ENCODE measurements at places on chromosomes 16 and 17. TPM values are rescaled to one million over a fixed set of nuclear protein-coding genes. Genes with fewer than 3 reads are reported as not detected.

- no peak for DNase-seq
Observed at GRCh38 chr17:49239963-49240362, 9.4 kb upstream of the PHOSPHO1 start.

DNA sequence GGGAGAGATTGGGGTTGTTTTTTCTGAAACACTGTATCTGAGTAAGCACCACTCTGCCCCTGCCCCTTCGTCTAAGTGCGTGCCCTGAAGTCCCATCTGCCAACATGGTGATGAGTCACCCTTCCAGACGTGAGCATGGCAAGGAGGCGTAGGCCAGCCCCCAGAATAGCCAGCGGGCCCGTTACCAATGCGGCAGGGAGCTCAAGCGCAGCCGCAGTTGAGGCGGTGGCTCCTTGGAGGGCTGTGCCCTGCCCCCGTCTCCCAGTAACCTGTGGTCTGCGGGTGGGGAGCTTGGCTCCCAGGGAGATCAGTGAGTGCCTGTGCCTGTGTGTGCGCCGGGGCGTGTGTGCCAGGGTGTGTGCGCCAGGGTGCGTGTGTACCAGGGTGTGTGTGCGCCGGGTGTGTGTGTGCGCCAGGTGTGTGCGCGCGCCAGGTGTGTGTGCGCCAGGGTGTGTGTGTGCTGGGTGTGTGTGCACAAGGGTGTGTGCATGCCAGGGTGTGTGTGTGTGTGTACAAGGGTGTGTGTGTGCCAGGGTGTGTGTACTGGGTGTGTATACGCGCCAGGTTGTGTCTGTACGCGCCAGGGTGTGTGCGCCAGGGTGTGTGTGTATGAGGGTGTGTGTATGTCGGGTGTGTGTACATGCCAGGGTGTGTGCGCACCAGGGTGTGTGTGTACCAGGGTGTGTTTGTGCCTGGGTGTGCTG is 98.6 kb upstream of the CHMP6 start:
- DNase-seq = no peak

- DNase-seq = no peak
Observed at GRCh38 chr16:87255866-87256265, 61.3 kb downstream of the C16orf95 start.

- DNase-seq = no peak
Observed at GRCh38 chr17:15145621-15146020, 119.5 kb downstream of the PMP22 start.

DNA sequence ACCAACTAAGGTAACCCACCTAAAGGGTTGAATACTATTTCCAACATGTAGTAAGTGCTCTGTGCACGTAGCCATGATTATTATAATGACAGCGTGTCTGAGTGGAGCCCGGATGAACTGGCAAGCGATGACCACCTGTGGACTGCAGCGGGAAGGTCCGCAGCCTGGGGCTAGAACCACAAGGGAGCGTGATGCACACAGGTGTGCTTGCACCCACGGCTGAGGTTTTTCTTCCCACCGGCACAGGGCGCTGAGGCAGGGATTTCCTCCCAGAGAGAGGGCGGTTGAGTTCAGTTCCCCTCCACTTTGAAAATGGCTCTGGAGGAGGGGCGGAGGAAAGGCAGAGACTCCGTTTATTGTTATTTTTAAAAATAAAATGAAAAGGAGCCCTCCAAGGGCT is 221.7 kb upstream of the HSBP1 start:
- no peak for DNase-seq

DNA sequence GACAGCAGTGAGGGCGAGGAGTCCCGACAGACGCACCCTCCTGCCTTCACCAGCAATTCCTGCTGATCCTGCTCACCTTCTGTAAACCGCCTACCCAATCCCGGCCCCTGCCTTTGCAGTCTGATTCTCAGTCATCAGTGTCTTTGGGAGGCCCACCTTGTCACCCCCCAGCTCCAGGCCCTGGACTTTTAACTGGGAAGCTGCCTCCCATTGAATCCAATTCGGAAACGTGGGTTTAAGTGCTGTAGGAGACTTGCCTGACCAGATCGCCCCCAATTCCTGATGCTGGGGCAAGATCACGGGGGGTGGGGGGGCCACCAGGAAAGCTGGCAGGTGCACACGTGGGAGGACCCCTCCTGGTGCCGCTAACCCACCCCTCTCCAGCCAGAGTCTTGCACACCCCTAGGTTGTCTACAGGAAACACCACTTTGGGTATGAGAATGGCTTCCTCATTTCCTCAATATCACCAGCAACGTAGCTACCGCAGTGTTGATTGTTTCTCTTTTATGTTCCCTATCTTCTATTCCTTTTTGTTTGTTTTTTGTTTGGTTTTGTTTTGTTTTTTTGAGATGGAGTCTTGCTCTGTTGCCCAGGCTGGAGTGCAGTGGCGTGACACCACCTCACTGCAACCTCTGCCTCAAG is 46.6 kb upstream of the CMIP start:
- no peak for DNase-seq

GRCh38 chr17:67136191-67137025 is 92.1 kb downstream of the CACNG1 start:
- no peak for DNase-seq

DNA sequence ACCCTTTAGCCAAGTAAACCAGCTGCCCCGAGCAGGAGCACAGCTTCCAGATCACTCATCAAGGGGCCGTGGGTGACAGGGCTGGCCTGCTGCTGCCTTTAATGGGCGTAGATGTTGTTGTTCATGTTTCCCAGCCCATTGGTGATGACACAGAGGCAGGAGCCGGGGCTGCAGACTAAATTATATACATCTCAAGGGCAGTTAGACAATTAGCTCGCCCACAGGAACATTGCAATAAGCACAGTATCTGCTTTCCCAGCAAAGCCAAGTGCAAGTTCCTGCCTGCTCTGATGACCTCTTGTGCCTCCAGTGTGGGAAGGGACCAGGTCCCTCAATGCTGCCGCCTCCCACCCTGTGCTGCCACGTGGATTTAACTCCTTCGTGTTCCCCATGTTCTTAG is 485.8 kb downstream of the MAF start:
- DNase-seq = no peak

DNA sequence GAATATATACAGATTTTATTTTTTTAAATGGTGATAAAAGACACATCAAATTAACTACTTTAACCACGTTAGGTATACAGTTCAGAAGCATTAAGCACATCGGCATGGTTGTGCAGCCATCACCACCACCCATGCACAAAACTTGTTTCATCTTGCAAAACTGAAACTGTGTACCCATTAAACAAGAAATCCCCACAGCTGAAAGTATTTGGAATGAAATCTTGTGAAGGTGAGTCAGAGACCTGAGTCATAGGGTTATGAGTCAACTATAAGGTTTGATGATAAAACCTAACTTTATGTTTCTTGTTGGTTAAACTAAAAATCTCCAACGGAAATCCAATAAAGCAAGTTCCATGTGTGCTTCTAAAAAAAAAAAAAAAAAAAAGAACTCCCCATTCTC is 561.6 kb upstream of the PSMD7 start:
- no peak for DNase-seq

GRCh38 chr16:57544124-57544653 is 1.7 kb downstream of the ADGRG5 start:
- no peak for DNase-seq

DNA sequence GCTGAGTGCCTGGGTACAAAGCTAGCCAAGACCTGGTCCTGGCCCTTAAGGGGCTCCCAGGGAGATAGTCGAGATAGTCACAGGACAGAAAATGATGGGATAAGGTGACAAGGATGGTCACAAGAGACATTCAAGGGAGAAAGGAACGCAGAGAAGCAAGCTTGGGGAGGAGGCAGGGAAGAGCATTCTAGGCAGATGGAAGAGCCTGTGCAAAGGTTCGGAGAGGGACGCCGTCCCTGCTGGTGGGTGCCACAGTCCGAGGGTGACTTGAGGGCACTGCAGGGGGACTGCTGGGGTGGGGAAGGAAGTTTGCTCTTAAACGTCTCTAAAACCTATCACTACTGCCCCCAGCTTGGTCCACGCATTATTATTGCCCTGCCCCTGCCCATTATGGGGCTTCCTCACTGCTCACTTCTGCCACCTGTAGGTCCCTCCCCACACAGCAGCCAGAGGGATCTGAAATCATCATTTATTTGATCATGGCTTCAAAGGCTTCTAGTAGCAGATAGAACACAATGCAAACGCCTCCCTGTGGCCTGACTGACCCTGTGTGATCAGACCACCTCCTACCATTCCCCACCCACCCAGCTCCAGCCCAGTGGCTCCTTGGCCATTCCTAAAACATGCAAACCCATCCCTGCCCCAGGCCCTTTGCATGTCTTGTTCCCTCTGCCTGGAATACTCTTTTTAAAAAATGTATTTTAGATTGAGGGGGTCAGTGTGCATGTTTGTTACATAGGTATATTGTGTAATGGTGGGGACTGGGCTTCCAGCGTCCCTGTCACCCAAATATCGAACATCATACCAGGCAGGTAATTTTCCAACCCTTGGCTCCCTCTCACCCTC is 60.3 kb downstream of the RMI2 start:
- DNase-seq = peak; percentile 86

- DNase-seq = no peak
Observed at GRCh38 chr17:55996826-55997225, 156.4 kb upstream of the ANKFN1 start.

- DNase-seq = no peak
Observed at GRCh38 chr17:40535924-40536294, 29.4 kb downstream of the CCR7 start.

DNA sequence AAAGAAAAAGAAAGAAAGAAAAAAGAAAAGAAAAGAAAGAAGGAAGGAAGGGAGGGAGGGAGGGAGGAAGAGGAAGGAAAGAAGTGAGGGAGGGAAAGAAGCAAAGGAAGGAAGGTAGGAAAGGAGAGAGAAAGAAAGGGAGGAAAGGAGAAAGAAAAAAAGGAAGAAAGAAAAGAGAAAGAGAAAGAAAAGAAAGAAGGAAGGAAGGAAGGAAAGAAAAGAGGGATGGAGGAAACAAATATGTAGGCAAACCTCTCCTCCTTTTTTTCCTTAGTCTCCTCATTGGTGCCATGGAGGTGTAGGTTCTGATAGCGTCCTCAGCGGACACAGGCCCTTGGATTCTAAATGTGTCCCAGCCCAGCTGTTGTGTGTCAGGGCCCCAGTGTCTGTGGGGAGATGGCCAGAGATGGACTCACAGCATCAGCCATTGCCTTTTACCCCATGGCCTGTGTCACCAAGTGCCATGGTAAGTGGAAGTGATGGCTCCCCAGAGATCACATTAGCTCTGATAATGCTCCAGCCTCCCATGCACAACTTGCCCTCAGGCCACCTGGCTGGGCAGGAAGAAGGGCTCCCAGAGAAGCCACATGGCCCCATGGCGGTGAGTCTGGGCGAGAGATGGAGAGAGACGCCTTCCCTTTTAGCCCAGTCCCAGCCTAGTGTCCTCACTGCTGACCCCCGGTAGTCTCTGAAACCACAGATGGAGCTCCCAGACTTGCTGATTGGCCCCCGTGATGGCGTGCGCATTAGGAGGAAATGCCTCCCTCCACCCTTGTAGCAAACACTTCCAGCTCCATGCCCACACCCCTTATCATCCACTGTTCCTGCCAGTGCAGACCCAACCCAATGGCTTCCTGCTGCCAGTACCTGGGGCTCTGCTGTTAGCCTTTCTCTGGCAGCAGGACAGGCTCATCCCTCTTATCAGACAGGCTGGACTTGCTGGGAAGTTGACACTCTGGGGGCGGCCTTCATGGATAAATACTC is 3.7 kb upstream of the SLC6A2 start:
- no peak for DNase-seq

RAMP2 gene
- total RNA-seq = 13.1 TPM

GNGT2 gene
- total RNA-seq = 0.70 TPM

CTRB1 gene
- total RNA-seq = 5.7 TPM

HNF1B gene
- total RNA-seq = 0.26 TPM

CHAD gene
- total RNA-seq = not detected

CPHXL2 gene
- total RNA-seq = not detected

Data from WTC11 (cell line).